ENCODE measurements at places on chromosomes 11 and 22.

GRCh38 chr11:114399490-114400215 lies 658 bp downstream of the C11orf71 start:
- no peak for DNase-seq

- DNase-seq = no peak
These were observed 4.3 kb downstream of the SELENOM start for GRCh38 chr22:31103111-31103510.

- DNase-seq = no peak
These were observed 22.4 kb downstream of the VWCE start for GRCh38 chr11:61272731-61273130.

DNA sequence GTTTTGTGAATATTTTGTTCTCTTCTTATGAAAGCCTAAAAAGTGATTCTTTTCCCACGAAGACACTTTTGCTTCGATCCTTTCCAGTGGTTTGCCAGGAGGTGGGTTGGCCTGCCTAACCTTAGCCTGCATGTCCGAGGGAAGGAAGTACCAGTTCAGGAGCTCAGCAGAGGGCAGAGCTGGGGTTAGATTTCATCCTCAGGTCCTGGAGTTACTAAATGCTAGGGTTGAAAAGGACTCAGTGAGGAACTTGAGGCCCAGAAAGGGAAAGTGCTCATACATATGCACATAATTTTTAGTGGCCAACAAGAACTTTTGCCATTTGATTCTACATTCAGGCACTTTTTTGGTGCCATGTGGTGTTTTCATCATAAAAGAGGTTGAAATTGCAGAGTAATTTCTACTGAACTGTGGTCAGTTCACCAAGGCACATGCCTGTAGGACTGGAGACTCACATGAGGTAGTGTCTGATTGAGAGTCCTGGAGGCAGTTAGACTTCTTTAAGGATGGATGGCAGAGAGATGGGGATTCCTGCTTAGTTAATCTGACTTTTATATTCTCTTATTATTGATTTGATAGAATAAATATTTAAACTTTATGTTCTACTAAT lies 36.7 kb downstream of the NCAM1 start:
- DNase-seq = no peak

GRCh38 chr22:49946612-49947295 lies 13.8 kb upstream of the PIM3 start:
- DNase-seq = no peak

- DNase-seq = no peak
These were observed 4.9 kb downstream of the CBX6 start for GRCh38 chr22:38867124-38867455.

DNA sequence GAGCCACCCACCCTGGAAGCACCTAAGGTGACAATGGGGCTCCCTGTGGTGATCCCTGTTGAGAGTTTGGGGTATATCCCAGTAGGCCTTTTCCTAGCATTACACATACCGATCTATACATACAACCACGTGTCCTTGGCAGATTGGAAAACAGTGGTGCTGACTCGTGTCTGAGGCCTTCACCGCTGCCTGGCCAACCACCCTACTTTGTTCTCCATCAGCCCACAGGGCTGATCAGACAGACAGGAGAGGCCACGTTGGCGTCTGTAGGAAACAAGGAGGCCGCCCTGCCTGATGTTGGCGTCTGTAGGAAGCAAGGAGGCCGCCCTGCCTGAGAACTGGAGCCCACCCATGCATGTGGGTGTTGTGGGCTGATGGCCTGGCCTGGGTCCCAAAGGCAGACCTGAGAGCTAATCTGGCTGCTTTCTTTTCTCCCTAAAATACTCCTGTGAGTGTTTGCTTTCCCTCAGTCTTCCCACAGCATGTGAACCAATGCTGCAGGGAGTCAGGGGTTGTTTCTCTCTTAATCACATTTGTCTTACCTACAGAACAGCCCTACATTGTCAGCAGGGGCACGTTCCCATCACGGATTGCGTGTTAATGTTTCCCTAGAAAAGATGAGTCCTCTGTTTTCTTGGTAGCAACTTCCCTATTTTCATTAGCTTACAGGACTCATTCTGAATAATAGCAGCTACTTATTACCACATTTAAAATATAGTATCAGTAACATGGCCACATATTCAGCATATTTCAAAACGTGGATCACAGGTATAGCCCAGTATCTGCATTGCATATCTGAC lies 57.2 kb downstream of the SBF1 start:
- no peak for DNase-seq

DNA sequence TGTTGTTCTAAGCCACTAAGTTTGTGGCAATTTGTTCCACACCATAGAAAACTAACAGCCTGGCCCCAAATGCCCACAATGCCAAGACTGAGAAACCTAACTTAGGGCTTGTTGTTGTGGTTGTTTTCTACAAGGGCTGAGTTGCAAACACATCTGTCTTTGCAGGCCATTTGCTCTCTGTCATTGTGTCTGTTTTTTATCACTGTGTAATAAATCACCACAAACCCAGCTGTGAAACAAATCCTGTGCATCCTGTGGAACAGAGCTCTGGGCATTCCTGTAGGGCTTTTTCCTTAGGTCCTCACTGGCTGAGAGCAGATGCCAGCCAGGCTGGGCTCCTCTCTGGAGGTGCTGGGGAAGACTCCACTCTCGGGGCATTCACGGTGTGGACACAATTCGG lies 15.7 kb upstream of the SYT8 start:
- no peak for DNase-seq

GRCh38 chr11:114158886-114159285 lies 99.4 kb downstream of the ZBTB16 start:
- DNase-seq = no peak

DNA sequence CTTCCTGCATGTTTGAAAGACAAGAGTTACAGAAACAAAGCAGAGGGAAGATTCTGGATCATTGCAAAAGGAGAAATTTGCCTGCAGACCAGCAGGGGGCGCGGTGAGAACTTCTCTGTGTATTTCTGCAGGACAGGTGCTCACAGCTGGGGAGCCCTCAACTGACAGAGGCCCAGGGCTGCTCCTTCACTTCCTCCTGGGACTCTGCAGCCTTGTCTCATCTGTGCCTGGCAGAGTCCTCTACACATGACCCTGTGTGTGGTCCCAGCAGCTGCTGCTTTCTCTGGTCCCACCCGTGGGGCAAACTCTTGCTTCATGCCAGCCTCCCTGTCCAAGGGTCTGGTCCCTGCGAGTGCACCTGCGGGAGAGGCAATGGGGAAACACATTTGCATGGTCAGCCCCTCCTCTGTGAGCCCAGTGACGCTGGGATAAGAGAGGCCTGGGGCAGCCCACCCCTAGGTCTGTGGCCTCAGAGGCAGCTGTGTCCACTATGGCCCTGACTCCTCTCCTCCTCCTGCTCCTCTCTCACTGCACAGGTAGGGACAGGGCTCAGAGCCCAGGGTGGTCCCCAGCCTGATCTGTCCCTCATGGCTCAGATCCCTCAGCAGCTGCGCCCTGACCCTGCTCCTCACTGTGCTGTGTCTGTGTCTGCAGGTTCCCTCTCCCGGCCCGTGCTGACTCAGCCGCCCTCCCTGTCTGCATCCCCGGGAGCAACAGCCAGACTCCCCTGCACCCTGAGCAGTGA lies 43.2 kb upstream of the VPREB1 start:
- DNase-seq = peak; percentile 42

DNA sequence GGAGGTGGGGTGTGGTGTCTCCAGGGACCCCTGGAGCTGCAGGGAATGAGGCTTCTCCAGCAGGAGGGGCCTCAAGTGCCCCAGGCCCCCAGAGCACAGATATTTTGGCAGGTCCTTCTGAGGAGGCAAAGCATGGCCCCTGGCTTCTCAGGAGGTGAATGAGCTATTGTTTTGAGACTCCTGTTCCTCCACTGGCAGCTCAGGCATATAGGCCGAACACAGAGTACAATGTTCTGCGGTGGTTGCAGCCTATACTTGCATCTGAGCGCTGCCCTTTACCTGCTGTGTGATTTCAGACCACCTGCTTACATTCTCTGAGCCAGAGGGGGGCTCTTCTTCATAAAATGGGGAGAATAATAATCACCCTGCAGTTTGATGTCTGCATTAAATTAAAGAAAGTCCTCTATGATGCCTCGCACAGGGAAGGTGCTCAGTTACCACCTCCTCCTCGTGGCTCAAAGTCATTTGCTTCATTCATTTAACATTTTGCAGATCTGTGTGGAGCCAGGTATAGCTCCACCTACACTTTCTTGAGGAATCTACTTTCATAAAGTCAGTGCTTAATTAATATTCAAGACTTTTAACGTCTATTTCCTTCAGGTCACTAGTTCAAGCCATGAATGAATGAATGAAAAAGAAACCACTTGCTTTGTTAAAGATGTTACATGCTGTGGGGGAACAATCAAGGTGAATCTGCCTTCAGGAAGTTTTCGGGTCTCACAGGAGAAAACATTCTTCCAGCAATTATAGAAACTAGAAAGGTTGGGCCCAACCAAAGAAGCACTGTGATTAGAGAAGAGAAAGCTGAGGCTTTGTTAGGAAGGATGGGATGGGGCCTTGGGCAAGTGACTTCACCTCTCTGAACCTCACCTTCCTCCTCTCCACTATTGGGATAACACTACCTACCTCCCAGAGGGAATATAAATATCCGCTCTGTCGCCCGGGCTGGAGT lies 68.4 kb downstream of the ADAMTS15 start:
- no peak for DNase-seq

DNA sequence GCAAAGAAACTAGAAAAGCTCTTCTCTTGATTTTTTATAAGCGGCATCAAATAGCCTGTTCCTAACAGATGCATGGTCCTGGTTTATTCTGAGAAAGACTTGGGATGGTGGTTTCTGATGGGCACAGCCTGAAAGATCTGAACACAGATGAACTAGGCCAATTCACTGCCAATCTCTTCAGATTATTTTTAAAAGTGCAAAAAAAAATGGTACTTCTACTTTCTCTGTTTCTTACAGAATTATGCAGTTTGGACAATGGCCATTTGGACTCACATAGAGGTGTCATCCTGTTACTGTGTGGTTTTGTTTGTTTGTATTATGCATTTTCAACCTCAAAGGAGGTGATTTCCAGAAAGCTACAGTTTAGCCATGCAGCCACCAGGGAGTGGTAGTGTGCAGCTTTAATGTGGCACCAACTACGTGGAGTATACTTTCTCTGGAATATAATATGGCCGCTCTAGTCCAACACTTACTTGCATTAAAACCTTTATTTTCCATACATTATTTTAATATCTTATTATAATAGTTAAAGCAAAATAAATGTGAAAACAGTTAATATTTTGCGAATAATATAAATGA lies 469.8 kb upstream of the KIRREL3 start:
- no peak for DNase-seq

- DNase-seq = no peak
These were observed 2.3 kb downstream of the NUDT8 start for GRCh38 chr11:67627441-67627811.

DNA sequence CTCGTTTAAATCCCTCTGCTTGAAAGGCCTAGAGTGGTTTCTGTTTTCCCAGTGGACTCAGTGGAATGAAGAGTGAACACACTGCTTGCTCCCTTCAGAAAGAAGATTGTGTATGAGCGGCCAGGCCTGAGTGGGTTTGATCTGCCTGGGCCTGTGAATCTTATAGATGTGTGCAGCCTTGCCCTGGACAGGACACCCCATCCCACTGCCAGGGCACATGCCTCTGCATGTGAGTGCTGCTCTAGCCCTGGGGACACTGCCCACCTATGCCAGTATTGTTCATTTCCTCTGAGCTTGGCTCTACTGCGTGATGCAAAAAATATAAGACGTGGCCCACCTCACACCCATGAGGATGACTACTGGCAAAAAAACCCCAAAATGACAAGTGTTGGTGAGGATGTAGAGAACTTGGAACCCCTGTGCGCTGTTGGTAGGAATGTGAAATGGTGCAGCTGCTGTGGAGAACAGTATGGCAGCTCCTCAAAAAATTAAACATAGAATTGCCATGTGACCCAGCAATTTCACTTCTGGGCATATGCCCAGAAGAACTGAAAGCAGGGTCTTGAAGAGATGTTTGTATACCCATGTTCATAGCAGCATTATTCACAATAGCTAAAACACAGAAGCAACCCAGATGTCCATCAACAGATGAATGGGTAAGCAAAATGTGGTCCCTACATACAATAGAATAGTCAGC lies 27.3 kb upstream of the NECTIN1 start:
- no peak for DNase-seq

GRCh38 chr11:94762208-94762607 lies 5.9 kb upstream of the AMOTL1 start:
- no peak for DNase-seq

- DNase-seq = no peak
These were observed 85.0 kb downstream of the SERGEF start for GRCh38 chr11:17927681-17928343.

DNA sequence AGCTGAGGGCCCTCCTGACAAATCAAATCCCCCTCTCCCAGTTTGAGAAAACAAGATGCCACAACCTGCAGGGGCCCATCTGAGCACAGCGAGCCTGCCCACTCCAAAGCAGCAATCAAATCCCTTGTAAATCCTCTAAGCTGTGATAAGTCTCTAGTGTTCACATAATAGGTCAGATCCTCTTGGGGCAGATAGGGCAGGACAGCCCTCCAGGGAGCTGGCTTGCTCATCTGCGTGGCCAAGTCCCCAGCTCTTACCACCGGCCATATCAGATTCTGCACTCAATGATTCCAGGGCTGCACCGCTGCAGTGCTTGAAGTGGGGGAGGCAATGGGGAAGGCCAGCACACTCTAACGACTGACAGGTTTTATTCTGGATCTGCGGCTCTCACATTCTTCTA lies 29.6 kb upstream of the FLI1 start:
- no peak for DNase-seq

GRCh38 chr22:30521368-30522156 lies 16.1 kb upstream of the SEC14L4 start:
- DNase-seq = no peak

DNA sequence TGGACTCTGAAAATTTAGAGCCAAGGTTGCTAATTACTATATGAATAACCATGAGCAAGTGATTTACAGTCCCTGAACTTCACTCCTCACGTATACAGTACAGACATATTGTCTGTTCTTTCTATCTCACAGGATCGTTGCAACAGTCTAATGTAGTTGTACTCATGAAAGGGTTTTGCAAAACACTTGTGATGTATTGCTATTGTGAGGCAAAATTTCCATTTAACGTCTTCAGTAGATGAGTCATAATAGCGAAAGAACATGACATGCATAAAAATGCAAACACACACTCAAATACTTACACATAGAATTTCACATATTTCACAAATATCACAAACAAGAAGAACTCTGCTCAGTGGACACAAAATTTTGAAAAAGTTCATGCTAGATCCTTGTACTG lies 134.6 kb upstream of the TRPC6 start:
- no peak for DNase-seq

GRCh38 chr11:11988099-11988651 lies 20.3 kb downstream of the DKK3 start:
- no peak for DNase-seq
